ENCODE measurements at places on chromosomes 5 and 9.

- no peak for DNase-seq
- no peaks in the 10 kb centered on the region for H3K36me3 ChIP-seq
These were observed 43.3 kb downstream of the PRDM6 start for GRCh38 chr5:123132316-123132715.

DNA sequence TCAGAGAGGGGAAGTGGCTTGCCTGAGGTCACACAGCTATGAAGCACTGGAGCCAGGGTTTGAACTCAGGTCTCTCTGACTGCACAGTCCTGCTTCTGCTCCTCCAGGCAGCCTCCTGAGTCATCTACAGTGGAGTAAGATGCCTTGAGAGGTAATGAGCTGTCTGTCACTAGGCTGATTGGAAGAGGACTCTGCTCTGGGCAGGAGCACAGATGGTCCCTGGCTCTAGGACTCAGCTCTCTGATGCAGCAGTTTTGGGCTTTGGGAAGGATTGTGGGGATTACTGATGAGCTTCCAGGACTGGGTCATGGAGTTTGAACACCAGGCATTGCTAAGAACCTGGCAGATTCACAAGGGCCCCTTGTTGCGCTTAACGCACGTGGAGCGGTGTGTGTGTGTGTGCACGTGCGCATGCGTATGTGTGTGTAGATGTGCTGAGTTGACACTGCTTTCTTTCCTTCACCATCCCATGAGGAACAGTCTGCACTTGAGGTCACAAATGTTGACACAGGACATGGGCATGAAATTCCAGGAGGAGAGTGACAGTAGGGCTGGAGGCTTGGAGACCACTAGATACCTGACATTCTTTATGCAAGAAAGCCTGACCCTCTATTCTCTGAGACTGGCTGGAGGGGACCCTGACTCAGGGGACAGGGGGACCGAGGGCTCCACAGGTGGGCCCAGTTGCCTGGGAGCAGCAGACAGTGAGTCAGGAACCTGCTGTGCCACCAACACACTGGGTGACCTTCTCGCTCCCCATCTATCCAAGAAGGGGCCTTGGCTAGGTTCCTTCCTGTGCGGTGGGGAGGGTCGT, 170.5 kb downstream of the RGS3 start:
- no peak overlapping the region for H3K4me3 ChIP-seq
- DNase-seq, result no peak
- no peaks in the 10 kb centered on the region for H3K36me3 ChIP-seq
- peaks cover 2% of the 10 kb centered on the region for H3K27me3 ChIP-seq
- peaks cover 2% of the 10 kb centered on the region for H3K4me1 ChIP-seq

- no peaks in the 10 kb centered on the region for H3K4me1 ChIP-seq
- DNase-seq, result no peak
- H3K27ac ChIP-seq, result no peak overlapping the region
- H3K36me3 ChIP-seq, result peaks cover 10% of the 10 kb centered on the region
These were observed 7.2 kb downstream of the CHMP5 start for GRCh38 chr9:33272061-33272460.

GRCh38 chr5:178280631-178281030, 48.0 kb upstream of the PHYKPL start:
- peaks cover 1% of the 10 kb centered on the region for H3K4me1 ChIP-seq
- no peak overlapping the region for H3K4me3 ChIP-seq
- H3K27me3 ChIP-seq, result no peaks in the 10 kb centered on the region

All from iPS DF 6.9 (cell line).